ENCODE measurements at places on chromosomes 16 and 17.
A peak's percentile ranks its signal among the peaks of the same experiment; 100 is the strongest.

GRCh38 chr16:27636453-27637240, 86.7 kb downstream of the KATNIP start:
- DNase-seq = no peak

DNA sequence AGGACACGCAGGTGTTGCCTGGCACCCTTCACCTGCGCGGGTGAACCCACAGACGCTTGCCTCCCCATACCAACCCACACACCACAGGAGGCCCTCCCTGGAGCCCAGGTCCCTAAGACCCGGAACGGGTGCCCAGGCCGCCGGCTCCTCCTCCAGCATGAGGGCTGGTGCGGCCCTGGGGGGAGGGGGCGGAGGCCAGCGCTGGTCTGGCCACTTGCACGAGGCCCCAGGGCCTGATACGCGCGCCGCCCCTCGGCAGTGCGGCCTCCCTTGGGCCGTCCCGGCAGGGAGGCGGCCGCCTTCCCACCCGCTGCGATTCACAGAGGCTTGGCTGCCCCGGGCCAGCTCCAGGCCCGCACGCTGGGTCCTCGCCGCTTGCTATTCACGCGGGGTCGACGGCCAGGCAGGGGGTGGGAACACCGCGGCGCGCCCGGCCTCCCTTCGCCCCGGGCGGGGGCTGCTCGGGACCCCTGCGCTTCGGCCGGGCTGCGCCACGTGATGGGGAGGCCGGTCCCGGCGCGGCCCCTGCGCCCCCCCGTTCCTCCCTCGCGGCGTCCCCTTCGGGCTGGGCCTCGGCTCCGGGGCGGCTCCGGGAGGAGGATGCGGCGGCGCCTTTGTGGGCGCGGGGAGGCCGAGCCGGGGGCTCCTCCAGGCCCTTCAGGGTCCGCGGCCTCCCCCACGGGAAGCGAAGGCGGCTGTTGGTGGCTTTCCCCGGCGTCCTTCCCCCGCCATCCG, 685 bp downstream of the FASN start:
- DNase-seq = no peak

- no peak for DNase-seq
Measured at GRCh38 chr17:60618854-60619526, 19.0 kb downstream of the PPM1D start.

DNA sequence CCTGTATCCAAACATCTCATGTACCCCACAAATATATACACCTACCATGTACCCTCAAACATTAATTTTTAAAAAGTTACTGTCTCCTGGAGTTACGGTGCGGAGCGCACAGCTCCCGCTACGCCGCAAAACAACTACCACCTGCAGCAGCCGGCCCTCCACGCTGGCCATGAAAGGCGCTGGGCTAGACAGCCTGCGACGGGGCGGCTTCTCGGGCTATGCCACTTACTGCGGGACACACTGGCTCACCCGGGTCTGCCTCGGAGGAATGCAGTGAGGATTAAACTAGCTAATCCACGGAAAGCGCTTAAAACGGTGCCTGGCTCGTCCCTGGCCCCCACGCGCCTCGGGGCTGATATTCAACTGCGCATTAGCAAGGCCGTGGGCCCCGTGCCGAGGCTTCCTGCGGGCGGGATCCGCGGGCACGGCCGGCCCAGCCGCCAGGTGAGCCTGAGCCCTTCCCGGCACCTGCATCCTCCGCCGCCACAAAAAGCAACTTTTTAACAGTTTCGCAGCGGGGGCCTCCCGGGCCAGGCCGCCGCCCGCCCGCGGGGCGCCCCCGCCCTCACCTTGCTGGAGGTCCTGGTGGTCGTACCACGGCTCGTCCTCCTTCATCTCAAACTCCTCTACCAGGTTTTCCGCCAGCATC, 633 bp downstream of the CDR2 start:
- DNase-seq = no peak

DNA sequence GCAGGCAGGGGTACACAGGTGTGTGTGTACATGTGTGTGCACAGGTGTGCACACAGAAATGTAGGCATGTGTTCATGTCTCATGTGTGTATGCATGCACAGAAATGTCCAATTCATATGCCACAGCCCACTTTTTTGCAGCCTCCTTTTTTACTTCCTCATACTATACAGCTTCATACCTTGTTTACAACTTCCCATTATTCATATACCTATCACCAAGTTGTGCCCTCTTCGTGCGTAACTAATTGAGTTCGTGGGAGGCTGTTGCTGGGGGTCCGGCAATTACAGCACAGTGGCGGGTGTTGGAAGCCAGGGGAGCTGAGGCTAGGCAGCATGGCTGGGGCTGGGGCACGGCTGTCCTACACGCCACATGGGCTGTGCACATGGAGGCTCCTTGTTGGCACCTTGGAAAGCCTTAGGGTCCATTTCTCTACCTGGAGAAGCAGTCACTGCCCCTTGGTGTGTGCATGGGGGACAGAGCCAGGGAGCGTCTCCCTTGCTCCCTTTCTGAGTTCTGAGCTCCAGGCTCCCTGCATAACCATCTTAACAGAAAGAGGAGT, 266.7 kb downstream of the ENGASE start:
- no peak for DNase-seq

GRCh38 chr16:81366316-81366932, 51.7 kb downstream of the GAN start:
- peak; percentile 4 for DNase-seq

GRCh38 chr17:54257440-54257839, 434.7 kb downstream of the KIF2B start:
- DNase-seq = no peak

DNA sequence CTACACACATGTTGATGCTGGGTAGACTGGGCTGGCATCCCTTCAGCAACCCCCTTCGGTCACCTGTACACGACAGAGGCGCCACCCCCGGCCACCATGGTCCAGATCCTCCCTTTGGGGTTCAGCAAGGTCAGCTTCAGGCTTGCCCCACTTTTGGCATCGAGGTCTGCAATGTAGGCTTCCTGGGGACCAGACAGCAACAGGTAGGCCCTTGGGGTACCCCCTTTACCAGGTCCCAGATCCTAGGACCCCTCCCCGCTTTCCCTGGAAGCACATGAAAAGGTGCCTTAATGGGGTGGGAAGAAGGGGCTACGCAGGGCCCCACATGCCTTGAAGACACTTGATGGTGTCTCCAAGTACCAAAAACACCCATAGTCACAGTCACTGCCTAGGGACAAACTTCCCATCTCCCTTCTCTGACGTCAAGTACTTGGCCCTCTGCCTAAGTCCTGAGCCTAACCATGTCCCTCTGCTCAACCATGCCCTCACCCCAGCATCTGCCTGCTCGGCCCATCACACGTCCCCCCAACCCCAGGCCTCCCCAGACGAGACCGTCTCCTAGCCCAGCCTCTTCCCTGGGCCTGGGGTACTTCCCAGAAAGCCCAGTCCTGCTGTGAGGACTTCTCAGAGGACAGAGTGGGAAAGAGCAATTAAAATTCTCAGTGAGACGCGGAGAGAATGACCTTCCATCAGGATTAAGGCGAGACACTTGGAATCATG, 12.1 kb downstream of the ACLY start:
- no peak for DNase-seq

- no peak for DNase-seq
Measured at GRCh38 chr17:80491478-80492342, 15.3 kb upstream of the NPTX1 start.

- no peak for DNase-seq
Measured at GRCh38 chr16:83854420-83854819, 44.5 kb upstream of the MLYCD start.

- DNase-seq = no peak
Measured at GRCh38 chr16:12896562-12896961, 4.8 kb upstream of the SHISA9 start.

DNA sequence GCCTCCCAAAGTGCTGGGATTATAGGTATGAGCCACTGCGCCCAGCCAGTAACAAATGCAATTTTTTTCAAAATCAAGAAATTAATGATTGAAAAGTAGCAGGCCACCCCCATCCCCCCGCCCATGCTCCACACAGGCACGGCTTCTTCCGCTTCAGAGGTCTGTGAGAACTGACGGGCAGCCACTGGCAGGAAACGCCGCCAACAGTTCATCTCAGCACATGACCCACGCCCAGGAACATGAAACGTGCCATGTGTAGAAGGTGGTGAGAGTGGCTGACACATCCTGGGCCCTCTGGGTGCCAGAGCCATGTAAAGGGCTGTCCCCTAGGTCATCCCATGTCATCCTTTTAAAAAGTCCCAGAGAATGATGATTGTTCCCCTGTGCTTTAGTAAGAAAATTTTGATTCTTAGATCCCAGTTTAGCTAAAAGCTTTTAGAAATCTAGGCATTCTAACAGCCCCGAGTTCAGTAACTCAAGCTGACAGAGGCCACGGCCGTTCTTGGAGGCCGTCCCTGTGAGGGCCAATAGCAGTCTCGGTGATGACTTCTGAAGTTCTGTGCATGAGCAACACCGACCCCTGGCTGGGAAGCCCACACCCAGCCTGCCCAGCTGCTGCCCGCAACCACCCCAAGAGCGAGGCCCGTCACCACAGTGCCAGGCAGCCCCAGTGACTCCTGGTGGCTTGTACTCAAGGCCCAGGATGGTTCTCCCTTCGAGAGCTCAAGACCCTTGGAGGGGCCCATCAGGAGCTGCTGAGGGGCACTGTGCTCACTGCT, 52.1 kb downstream of the KLHDC4 start:
- no peak for DNase-seq

DNA sequence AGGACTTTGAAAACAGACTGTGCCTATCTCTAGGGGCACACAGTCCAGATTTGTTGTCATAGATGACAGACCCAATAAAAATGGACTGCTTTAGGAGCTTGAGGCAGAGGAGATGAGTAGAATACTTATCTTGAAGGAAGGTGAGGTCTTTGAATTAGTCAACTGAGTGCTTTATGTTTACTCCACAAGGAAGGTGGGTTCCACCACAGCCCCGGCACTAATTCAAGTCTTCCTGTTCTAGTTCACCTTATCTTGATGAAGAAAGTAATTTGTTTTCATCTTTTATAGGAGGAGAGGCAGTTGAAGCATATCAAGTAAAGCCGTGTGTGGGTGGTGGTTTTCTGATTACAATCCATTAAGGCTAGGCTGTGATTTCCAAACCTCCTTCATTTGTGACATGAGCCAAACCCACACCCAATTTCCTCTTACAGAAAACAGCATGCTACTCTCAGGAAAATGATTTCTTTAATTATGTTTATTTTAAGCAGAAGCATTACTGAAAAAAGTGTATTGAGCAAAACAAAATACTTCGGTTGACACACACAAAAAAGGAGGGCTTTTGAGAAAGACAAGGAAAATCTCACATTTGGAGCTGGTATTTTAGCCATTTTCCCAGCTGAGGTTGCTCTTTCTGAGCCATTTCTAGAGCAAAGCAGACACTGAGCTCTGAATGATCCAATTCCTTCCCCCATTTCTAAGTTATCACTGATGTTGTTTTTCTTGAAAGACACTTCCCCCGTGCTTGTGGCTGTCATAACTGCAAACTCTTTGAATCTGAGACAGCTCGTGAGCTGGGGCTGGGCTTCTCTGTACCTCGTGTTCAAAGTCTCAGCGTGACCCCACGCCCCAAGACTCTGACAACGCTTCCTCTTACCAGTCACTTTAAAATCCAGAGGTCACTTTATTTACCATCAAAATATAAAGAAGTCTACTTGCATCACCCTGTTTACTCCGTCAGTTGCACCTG, 35.4 kb downstream of the CDRT15 start:
- no peak for DNase-seq

DNA sequence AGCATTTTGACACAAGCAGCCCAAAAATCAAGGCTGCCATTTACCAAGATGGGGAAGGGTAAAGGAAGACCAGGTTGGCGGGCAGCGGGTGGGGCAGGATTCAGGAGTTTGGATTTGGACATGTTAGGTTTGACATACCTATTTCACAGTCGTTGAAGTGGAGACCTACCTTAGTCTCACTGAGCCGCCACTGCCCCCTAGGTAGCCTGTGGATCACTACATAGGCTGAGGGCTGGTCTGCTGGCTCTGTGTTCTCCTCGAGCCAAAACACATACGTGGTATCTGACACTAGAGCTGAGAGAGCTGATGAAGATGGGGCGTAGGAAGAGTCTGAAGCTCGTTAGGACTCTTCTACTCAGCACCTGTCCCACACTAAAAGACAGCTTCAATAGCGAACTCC, 115.1 kb downstream of the HIC1 start:
- no peak for DNase-seq

GRCh38 chr16:58051821-58052603, 26.5 kb downstream of the MMP15 start:
- DNase-seq = no peak
